CD4-positive, alpha-beta T cell treated with Interleukin-2 at 100 ng/mL for 4 hours (primary cell): ENCODE measurements at places on chromosomes 1 and 21.
A peak's percentile ranks its signal among the peaks of the same experiment; 100 is the strongest.

- peak; percentile 40 for DNase-seq
Measured at GRCh38 chr1:172704001-172704400, 45.1 kb downstream of the FASLG start.

DNA sequence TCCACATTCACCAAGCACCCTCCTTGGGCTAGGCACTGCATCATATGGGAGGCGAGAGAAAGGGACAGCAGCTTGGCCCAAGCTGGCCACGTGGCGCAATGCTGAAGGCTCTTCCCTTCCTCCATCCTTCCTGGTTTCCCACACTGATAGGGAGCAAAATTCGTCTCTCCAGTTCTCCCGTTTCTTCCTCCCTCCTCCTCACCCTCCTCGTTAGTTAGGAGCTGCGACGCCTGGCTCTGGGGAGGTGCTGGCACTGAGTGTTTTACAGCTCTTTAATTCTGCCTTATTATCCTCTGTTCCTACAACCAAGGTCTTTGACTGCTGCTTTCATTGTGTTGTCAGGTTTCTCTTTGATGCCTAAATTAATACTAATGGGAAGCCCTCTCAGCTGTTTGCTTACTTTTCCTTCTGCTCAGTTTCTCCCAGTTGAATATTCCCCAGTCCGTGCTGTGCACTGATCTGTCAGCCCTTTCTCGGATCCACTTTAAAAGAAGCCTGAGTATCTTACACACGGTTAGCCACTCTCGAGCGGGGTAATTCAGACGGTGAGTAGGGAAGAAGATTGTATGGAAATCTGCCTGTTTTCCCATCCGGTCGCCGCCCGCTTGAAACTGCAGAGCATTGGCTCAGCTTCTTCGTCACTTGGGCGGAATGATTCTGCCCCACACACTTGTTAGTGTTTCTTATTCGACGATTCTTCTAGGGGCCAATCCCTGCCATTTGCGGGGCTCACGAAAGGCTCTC is 56.2 kb upstream of the SMYD2 start:
- DNase-seq = no peak

DNA sequence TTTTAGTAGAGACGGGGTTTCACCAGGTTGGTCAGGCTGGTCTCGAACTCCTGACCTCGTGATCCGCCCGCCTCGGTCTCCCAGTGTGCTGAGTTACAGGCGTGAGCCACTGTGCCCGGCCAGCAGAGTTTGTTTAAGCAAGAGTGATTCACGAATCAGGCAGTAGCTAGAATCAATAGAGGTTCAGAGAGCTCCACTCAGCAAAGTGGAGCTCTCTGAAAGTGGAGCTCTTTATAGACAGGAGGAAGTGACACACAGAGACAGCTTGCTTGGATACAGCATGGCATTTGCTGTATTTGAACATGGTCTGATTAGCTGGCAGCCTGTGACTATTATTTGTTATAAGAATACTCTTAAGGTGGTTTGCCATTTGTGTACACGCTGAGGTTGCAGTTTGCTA is 27.1 kb upstream of the CD34 start:
- DNase-seq = no peak

DNA sequence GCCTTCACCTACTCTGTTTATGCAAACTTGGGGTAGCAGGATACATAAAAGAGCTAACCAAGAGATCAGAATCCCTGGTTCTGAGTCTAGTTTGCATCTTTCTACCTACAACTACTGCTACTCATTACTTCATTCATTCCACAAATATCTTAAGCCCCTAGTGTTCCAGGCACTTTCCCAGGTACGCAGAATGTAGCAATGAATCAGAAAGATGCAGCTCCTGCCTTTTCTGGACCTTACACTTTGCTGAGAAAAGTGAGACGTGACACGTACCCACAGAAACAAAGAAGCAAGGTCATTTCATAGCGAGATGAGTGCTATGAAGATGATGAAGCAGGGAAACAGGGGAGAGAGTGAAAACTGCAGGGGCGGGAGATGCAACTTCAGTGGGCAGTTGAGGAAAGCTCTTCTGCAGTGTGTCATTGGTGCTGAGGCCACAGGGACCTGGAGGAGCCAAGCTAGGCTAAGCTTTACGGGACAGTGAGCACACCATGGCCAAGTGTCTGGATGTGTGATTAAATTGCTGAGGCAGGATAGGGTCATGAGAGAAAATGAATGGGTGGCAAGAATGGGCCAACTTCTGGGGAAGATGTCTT is 167.9 kb downstream of the TNFSF18 start:
- no peak for DNase-seq

GRCh38 chr1:167054946-167055630 is 35.1 kb downstream of the GPA33 start:
- DNase-seq = no peak

GRCh38 chr1:13782634-13783360 is 82.8 kb downstream of the PRDM2 start:
- no peak for DNase-seq

- DNase-seq = no peak
Measured at GRCh38 chr21:35178827-35179226, 129.7 kb upstream of the RUNX1 start.

- no peak for DNase-seq
Measured at GRCh38 chr1:234495231-234495990, 16.4 kb upstream of the TARBP1 start.

GRCh38 chr1:35603941-35604340 is 30.8 kb downstream of the TFAP2E start:
- DNase-seq = no peak

DNA sequence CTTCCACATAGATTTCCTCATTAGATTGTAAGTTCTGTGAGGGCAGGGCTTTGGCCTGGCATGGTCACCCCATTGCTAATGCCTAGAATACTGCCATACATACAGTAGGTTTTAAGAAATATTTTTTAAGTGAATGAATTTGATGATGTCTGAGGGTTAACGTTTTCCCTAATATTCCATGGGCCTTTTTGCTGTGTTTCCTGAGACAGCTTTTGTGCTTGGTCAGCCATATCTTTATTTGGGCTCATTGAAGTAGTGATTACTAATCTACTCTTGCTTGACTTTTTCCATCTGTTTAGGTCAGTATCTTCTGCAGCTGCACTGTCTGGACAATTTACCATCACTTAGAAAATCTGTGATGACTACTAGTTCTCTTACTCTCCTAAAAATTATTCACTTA is 3.5 kb downstream of the CDC42 start:
- no peak for DNase-seq

DNA sequence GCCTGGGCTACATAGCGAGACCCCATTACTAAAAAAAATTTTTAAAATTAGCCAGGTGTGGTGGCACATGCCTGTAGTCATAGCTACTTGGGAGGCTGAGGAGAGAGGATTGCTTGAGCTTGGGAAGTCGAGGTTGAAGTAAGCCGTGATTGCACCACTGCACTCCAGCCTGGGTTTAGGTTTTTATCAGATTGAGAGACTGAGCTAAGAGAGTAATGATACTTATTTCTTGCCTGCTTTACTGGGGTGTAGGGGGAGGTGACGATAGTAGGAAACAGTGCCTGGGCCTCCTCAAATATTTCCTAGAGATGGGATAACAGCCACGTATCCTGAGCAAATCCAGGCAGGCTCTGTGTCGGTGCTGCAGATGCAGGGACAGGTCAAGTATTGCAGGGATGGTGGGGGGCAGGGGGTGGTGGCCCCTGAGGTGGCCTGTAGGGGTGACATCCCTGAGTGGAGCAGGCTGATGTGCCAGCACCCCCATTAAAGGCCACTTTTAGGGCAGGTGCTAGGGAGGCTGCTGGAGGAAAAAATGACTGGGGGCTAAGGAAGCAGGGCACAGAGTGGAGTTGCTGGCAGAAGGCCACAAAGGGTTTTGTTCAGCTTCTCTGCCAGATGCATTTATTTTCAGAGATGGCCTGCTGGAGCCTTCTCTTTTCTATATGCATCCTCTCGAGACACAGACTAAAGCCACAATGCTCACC is 130.5 kb downstream of the RHOU start:
- DNase-seq = no peak

DNA sequence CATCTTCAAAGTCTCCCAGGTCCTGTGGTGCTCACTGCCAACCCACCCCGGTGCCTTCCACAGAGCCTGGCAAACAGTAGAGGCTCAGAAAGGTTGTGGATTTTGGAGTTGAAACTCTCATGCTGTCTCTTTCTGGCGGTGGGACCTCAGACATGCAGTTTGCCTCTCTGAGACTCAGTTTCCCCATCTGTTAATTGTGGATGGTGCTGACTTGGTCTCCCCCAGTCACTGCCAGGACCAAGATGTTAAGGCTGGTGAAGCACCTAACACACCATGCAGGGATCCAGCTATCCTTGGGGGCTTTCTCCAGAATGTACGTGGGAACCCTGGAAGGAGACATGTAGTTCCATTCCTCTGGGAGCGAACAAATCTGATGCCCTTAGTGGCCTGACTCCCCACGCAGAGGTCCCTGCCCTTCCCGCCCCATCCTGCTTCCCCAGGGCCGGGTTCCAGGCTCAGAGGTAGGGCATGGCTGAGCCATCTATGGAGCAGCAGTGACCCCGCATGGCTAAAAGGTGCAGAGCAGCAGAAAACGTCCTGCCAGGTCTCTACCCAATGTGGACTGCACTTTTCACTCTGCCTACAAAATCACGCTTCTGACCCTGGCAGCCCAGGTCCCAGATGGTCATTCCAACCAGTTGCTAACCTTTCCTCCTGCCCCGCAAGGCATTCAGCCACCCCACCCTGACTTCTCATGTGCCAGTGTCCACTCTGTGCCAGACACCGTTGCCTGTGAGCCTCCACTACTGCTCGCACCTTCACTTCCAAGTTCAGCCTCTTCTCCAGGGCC is 9.2 kb upstream of the TTC22 start:
- DNase-seq = peak; percentile 67
